ENCODE measurements at places on chromosomes 5 and 9.
A peak's percentile ranks its signal among the peaks of the same experiment; 100 is the strongest.

GRCh38 chr5:143759396-143760130 lies 52.4 kb upstream of the HMHB1 start:
- no peak for DNase-seq

DNA sequence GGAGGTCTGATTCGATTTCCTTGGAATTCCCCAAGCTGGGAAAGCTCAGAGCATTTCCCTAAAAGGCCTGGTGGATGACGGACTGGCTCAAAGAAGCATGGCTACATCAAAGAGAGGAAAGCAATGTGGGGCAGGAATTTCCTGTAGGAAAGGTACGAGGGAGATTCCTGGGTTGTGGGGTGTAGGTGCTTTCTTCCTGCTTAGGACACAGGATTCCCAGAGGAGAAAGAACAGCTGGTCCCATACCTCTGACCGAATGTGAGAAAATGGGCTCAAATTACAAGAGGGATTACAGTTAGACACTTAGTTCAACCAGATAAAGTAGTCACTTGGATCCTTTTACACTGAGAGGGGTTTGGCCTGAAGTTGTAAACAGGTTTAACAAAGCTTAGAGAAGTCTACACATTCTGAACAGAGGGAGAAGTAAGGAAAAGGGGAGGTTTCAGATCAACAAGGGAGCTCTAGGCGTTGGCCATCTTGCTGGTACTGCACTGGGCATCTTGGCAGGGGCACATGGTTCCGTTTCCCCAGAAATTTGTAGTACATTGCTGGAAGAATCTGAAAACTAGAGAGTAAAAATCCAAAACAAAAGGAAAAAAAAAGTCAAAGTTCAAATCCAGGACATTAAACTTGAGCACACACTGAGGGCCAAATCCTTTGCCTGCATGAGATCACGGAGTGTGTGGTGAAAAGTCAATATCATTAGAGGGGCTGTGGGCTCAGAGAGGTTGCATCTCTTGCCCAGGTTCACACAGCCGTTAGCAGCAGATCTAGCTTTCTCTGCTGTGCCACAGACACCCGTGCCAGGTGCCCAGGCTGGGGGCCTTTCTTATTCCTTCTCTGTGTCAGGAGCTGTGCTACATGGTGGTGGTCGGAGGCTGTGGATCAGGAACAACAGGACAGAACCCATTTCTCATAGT lies 171.3 kb downstream of the RGS3 start:
- peak; percentile 21 for DNase-seq

- DNase-seq: no peak
Measured at GRCh38 chr9:133608889-133609288, 300 bp downstream of the FAM163B start.

DNA sequence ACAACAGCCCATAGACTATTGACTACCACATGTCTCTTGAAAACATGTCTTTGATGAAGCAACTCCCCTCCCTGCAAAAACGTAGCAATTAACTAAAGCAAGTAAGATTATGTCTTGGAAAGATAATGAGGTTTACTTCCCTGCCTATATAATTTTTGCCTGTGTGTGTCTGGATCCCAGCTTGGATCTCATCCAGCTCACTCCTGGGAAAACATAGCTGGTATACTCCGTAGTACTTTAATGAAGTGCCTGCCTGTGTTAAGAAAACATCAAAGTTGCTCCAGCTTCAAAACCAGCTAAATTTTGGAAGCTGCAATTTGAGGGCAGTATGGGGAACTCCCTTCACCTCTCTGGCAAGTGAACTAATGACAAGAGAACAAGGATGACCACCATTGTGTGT lies 182.6 kb upstream of the C9orf72 start:
- no peak for DNase-seq

GRCh38 chr5:128669803-128670202 lies 131.8 kb upstream of the FBN2 start:
- no peak for DNase-seq

DNA sequence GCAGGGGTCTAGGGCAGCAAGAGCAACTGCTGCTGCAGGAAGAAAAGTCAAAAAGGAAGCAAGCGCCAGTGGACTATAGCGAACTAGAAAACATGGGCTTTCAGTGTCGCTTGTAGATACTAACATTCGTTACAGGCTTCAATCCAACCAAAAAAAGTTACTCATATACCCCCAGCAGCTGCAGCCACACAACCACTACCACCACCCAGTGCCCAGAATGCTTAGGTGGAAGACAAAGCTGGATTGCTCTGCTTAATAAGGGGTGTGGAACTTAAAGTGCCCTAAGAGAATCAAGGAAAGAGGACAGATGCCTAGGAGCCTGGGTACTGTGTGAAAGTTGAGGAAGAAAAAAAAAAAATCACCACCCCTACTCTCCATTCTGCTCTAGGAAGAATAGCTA lies 203.6 kb downstream of the ELAVL2 start:
- no peak for DNase-seq

GRCh38 chr5:177366528-177367322 lies 9.0 kb downstream of the RGS14 start:
- no peak for DNase-seq

DNA sequence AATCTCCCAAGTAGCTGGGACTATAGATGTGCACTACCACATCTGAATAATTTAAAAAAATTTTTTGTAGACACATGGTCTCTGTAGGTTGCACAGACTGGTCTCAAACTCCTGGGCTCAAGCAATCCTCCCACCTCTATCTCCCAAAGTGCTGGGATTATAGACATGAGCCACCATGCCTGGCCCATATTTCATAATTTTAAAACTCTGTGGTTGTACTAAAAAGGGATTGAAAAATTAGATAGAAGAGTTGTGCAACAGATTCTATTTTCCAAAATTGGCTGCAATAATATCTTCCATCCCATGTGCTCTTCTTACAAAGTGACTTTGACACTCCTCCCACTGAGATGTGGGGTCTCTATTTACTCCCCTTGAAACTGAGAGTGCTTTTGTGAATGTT lies 7.6 kb upstream of the UHRF2 start:
- DNase-seq: no peak

- no peak for DNase-seq
Measured at GRCh38 chr9:114223564-114224246, 68.4 kb downstream of the COL27A1 start.

GRCh38 chr5:128081111-128081851 lies 2.3 kb upstream of the SLC12A2 start:
- DNase-seq: no peak

DNA sequence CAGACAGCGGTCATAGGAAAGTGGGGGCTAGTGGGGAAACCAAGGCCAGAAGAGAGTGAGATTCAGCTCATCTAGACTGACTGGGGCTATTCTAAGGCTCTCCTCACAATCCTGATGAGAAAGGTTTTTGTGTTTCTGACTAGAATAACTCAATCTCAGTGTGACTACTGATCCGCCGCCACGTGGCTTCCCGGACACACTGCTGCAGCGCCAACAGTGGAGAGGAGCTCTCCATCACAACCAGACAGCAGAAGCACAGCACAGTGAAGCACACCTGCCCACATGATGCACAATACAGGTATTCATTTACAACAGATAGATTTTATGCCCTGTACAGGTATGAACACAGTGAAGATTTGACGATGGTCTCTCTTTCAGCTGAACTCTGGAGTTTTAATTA lies 25.4 kb downstream of the NREP start:
- no peak for DNase-seq

- DNase-seq: no peak
Measured at GRCh38 chr9:18821788-18822187, 211.2 kb downstream of the SAXO1 start.

GRCh38 chr5:39779831-39780230 lies 355.1 kb upstream of the DAB2 start:
- DNase-seq: no peak

DNA sequence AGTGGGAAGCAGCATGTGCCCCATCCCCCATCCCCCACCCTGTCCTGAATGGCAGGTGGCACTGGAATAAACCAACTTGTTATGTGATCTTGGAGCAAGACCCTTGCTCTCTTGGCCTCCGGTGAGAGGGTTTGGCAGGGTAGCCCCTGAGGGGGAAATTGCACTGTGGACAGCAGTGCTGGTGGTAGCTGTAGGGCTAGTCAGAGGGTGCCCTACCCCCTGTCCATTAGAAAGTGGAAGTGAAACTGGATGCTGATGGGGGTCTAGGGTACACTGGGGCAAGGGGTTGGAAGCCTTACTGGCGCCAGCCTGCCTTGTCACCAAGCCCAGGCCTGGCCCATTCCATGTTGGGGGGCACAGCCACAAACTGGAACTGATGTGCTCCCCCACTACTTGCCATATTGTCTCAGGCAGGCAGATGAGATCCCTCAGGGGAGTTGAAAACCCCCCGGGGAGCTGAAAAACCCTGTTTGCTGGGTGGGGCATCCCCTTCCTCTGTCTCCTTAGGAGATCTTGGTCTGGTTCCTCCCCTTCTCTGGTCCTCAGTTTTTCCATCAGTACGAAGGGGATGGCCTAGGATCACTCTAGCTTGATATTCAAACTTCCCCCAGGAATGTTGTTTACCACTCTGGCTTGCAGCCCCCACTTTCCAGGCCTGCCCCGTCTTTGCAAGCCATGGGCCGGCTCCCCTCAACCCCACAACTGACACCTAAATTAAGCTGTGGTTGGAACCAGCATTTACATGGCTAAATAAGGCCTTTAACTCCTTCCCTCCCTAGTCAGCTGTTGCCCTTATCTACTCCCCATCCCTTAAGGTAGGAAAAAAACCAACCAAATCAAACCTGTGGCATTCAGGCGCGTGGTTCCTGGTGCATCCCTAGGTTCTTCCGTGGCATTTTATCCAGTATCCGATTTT lies 14.4 kb upstream of the SYNPO start:
- no peak for DNase-seq

GRCh38 chr9:72680593-72681282 lies 159.3 kb downstream of the TMC1 start:
- no peak for DNase-seq

- DNase-seq: no peak
Measured at GRCh38 chr9:123893831-123894460, 36.0 kb downstream of the DENND1A start.

- DNase-seq: no peak
Measured at GRCh38 chr5:106306313-106307028, 1364.3 kb downstream of the EFNA5 start.

- DNase-seq: no peak
Measured at GRCh38 chr9:120440791-120441190, 139.2 kb downstream of the CDK5RAP2 start.

GRCh38 chr5:107937204-107937603 lies 266.5 kb upstream of the EFNA5 start:
- no peak for DNase-seq

GRCh38 chr9:132935026-132935425 lies 9.4 kb downstream of the TSC1 start:
- DNase-seq: no peak

GRCh38 chr5:65809817-65810531 lies 88.0 kb downstream of the NLN start:
- DNase-seq: no peak

GRCh38 chr5:17813214-17813613 lies 179.0 kb downstream of the TAF11L14 start:
- DNase-seq: no peak

DNA sequence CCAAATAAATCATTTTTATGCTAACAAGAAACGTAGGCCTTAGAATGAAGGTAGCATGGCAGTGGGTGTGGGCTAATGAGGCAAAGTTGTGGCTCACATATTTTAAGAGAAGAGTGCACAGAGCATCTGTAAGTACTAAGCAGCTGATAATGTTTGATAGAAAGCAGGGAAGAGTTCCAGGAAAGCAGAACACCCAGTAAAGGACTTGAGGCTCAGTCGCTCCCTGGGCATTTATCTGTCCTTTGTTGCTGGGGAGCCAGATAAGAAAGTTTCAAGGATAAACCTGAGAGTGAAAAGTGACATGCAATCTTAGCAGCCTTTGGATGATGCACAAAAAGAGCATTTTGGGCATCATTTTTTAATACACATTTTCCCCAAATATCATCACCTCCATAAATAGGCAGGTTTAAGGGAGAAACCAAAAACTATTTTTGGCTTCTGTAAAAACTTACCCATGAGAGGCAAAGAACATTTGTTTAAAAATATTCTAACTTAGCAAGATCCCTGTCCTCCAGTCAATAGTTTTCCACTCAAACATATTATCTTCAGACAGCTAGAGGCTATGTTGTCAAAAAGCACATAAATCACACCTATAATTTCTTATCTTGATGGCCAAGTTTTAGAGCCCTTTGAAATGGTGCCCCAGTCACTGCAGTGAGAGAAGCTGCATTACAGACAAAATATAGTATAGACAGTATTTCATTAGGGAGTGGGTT lies 3.4 kb downstream of the FREM1 start:
- DNase-seq: no peak

DNA sequence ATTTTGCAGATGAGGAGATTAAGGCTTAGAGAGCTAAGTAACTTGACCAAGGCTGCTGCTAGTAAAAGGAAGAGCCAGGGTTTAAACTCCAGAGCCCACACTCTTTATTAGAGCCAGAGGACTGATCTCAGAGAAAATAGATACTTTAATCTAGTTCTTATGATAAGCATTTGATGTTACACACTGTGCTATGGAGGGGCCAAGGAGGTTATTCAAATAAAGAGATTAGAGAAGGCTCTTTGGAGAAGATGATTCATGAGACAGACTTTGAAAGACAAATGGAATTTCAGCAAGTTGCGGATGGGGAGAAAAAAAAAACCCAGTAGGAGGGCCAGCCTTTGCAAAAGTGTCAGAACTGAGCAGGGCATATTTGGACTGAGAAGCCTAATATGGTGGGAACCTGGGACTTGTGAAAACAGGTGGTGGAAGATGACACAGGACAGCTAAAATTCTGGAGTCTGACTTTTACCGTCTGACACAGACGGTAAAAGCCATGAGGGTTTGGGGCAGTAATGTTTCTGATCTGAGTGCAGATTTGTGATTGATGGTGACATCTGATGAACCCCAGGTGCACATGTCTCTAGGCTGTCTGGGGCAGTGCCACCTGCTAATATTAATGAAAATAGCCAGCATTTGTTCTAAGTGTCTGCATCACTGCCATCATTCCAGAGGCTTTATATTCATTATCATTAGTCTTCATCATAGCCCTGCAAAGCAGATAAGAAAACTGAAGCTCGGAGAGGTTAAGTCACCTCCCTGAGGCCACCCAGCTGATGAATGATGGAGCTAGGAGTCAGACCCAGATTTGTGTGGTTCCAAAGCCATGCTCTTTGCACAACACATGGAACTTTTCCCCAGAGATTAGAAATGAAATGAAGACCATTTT lies 65.3 kb upstream of the CXCL14 start:
- no peak for DNase-seq

DNA sequence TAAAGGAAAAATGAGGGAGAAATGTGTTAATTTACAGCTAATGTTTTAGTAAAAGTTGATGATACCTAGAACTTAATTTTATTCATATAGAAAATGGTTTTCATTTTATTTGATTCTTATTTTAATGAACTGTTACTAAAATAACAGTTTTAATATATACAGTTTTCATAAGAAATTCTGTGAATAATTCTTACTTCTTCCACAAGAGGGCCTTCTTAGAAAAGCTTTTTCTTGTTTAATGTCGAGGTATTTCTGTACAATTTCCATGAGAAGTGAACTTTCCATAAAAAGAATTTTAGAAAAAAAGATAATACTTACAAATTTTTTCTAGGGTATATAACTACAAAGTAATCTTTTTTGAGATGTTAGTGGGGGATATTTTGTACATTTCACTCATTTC lies 73.9 kb downstream of the KLF9 start:
- no peak for DNase-seq

GRCh38 chr5:65037831-65038815 lies 269.4 kb downstream of the CWC27 start:
- no peak for DNase-seq

- no peak for DNase-seq
Measured at GRCh38 chr5:96734871-96735325, 72.7 kb downstream of the CAST start.

Data from activated naive CD4-positive, alpha-beta T cell treated with anti-CD3 and anti-CD28 coated beads, Interleukin-2, amount 50 U/mL, for 72 hours (primary cell).